ENCODE measurements at places on chromosomes 1 and 21. TPM values are rescaled to one million over a fixed set of nuclear protein-coding genes. Genes with fewer than 3 reads are reported as not detected.

- DNase-seq = no peak
Observed at GRCh38 chr1:245311887-245312536, 157.2 kb downstream of the KIF26B start.

- DNase-seq = no peak
Observed at GRCh38 chr1:1437904-1438376, 2.5 kb downstream of the VWA1 start.

DNA sequence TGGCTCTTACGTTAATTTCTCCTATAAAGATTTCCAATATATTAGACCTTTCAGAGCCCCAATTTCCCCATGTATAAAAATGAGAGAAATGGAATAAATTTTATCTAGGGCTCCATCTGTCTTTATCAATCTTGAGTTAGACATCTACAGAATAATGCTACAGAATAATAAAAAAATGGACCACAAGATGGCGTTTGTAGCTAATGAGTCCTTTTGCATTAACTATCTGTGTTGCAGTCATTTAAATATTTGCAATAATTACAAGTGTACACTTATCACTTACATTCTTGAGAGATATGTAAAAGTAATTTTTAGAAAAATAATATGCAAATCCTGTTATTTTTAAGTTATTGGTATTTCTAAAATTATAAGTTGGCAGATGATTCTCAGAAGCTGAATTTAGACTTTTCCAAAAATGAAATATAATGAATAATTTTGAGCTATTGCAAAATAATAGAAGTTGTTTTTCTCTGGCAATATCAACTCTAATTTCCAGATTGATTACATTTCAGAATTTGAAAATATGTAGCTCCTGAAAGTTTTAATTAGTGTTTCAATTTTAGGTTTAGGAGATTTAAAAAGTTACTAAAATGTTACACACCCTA, 87.7 kb downstream of the SNX7 start:
- no peak for DNase-seq

DNA sequence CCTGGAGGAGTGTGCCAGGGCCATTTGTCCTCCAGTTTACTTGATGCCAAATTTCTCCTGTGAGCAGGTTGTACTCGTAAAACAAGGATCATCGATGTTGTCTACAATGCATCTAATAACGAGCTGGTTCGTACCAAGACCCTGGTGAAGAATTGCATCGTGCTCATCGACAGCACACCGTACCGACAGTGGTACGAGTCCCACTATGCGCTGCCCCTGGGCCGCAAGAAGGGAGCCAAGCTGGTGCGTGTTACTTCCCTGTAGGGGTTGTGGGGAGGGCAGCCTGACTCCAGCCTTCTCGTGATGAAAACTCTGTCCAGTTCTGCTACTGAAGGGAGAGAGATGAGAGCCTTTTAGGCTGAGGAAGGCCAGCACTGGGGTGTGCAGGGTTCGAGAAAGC, 2.2 kb downstream of the RPS8 start:
- DNase-seq = no peak

Gene LMX1A
- polyA plus RNA-seq = not detected

All from immature natural killer cell (primary cell).